ENCODE measurements at places on chromosomes 7 and 10.

DNA sequence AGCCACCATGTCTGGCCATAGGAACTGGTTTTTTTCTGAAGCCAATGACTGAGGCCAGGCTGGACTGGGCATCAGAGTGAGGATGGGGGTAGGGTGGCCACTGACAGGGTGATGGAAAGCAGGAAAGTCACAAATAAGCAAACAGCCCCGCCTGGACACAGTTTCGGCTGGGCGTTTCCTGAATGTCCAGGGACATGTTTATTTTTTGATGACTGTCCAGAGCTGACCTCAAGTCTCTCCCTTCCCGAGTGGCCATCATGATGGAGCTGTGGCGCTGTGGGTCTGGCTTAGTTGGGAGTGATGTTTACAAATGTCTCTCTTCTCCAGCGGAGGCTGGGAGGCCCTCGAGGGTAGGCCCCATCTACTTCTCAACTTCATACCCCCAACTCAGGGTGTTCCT, 37.1 kb upstream of the COMTD1 start:
- no peak for DNase-seq

DNA sequence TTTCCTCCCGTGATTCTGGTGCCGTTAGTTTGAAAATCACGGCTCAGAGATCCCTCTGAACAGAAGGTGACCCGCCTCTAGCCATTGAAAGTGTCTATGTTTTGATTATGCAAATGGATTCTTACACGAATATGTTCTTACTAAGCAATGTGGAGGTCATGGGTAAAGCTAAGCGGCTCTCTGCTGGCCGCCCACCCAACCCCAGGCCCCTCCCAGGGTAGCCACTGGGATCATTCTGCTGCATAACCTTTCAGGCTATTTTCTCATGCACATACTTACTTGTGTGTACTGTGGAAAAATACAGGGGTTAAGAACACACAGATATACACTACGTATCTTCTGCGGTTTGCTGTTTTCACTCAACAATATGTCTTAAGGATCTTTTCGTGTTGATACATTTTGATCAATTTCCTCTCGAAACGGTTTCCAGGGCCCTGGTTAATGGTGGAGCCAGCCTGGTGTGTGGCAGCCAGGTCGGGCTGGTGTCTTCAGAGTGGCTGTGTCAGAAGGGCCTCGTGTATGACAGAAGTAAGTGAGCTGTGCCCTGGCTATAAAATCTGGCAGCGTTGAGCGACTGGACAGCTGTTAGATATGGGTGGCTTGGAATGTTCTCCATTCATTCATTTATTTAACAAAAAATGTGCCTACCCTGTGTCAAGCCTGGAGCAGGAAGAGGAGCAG, 29.9 kb downstream of the ZNF783 start:
- no peak for DNase-seq

- DNase-seq: no peak
These were observed 11.3 kb upstream of the SGPL1 start for GRCh38 chr10:70804421-70804808.

GRCh38 chr7:155577509-155577905, 31.1 kb upstream of the CNPY1 start:
- no peak for DNase-seq

DNA sequence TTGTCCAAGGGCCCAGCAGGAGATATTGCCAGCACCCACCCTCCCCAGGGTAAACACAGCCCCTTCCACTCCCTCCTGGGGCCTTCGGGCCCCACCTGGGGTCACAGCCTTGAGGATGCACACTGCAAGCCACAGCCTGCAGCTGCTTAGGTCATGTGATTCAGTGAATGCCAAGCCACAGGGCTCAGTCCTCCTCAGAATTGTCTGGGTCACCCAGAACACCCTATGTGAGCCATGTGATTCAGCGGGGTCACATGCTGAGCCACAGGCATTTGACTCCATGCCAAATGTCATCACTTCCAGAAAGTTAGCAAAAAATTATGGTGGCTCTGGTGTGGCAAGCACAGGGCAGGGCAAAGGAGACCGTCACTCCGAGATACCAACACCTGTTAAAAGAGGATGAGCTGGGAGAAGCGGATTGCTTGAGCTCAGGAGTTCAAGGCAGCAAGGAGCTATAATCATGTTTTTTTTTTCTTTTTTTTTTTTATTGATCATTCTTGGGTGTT, 17.2 kb upstream of the PSAP start:
- no peak for DNase-seq

DNA sequence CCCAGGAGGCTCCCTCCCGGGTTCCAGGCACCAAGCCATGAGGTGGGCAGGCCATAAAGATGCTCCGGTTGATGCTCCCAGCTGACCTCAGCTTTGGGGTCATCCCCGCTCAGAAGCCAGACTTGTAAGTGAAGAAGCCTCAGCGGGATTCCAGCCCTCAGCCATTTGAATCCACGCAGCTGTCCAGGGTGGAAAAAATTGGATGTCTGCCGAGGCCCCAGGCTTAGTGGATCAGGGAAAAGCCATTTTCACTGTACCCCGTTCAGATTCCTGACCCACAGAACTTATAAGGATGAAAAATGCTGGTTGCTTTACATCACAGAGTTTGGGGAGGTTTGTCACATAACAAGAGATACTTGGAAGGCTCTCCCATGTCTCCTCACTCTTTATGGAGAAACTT, 49.2 kb upstream of the CPN1 start:
- no peak for DNase-seq
